ENCODE measurements at places on chromosomes 11 and 22.

DNA sequence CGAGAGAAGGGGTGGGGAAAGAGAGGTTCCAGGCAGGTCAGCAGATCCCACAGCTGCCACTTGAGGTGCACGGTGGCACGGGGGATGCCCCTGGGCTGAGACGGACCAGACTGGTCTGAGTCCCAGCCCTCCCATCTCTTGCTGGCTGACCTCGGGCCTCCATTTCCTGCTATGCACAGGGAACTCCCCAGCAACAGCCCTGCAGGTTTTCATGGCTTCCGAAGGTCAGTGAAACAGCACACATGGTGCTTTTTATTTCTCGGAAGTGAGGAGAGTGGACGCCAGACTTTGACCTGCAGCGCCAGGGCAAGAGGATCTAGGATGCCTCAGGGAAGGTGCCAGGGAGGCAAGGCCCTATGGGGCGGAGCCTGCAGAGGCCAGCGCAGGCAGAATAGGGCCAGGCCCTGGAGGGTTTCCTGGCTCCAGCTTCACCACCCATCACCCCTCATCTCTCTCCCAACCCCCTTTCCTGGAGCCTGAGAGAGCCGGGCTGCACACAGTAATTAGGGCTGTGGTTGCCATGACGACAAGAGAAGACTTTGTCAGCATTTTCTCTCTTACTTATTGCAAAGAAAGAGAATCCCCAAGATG, 29.5 kb downstream of the SLC22A12 start:
- no peak for DNase-seq

GRCh38 chr11:79520086-79520485, 79.3 kb upstream of the TENM4 start:
- DNase-seq, result no peak

GRCh38 chr11:131467645-131468394, 97.4 kb downstream of the NTM start:
- DNase-seq, result no peak

- no peak for DNase-seq
Observed at GRCh38 chr11:25396847-25397246, 900.0 kb downstream of the LUZP2 start.

DNA sequence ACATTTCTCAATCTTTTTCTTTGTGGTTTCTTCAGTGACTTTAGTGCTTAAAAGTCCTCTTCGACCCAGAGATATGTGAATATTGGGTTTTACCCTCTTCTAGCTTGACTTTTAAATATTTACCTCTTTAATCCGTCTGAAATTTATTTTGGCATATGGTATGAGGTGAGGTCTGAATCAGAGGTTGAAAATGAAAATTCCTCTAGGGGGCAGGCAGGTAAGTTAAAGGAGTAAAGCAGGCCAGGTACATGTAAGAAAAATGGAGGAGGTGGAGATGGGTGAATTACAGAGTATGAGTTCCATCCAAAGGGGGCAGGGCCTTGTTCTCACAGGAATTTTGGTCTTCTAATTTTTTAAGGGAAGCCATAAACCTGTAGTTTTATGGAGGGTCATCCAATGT, 263.8 kb upstream of the NARS2 start:
- DNase-seq, result no peak

- no peak for DNase-seq
Observed at GRCh38 chr22:43887391-43887790, 4.4 kb downstream of the PNPLA5 start.

GRCh38 chr22:35957589-35957988, 71.0 kb downstream of the RBFOX2 start:
- no peak for DNase-seq

DNA sequence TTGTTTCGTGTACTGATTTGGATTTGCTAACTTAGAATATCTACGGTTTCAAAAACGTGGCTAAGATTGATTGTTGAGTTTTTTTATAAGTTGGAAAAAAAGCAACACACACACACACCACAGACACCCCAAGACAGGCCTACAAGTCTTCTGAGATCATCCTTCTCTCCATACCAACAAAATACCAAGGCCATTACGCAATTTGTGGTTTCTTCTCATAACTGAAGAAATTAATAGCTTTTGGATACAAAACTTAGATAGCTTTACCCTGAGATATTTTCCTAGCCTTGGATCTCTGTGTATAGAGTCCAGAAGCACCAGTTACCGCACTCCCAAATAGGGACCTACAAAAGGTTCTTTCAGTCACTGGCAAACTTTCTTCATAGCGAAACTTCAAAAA, 113.6 kb downstream of the SIK3 start:
- DNase-seq, result no peak

GRCh38 chr11:10388101-10388500, 67.0 kb upstream of the AMPD3 start:
- no peak for DNase-seq

- no peak for DNase-seq
Observed at GRCh38 chr11:3050386-3051195, 6.6 kb downstream of the CARS1 start.

DNA sequence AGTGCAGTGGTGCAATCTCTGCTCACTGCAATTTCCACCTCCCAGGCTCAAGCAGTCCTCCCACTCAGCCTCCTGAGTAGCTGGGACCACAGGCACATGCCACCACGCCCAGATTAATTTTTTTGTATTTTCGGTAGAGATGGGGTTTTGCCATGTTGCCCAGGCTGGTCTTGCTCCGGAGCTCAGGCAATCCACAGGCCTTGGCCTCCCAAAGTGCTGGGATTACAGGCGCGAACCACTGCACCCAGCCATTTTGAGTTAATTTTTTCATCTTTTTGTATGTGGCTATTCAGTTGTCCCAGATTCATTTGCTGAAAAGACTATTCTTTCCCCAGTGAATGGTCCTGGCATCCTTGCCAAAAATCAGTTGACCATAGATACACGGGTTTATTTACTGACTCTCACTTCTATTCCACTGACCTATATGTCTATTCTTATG, 63.6 kb downstream of the MAPK1 start:
- DNase-seq, result no peak

- no peak for DNase-seq
Observed at GRCh38 chr22:38107692-38108515, 2.6 kb downstream of the BAIAP2L2 start.

GRCh38 chr11:69104212-69104855, 51.4 kb upstream of the SMIM38 start:
- DNase-seq, result no peak

DNA sequence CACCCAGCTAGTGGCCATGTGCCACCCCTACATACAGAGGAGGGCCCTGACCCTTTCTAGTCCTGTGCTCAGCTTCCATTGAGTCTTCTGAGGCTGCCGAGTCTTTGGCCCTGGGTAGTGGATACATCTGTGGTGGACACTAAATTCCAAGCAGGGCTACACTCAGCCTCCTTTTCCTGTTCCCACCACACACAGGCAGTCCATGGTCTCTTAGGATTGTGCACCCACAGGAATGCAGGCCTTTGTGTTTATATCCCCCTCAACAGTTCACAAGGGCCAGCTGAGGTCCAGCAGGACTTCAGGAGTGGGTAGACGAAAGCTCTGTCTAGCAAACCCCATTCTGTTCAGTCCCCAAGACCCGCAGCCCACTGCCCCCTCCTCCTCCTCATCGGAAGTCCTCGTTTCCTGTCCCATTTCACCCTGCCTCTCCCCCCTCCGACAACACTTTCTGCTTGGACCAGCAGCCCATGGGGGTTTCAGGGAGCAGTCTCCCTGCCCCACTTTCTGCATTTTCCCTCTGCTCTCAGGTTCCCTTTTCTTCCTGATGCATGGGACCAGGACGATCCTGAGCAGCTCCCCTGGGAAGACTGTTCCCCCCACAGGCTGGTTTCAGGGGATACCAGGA, 91.8 kb downstream of the SWAP70 start:
- DNase-seq, result no peak

GRCh38 chr22:16594026-16594425, 1.4 kb upstream of the CCT8L2 start:
- DNase-seq, result no peak
